ENCODE measurements at places on chromosomes 13 and 19. TPM values are rescaled to one million over a fixed set of nuclear protein-coding genes. Genes with fewer than 3 reads are reported as not detected.

DNA sequence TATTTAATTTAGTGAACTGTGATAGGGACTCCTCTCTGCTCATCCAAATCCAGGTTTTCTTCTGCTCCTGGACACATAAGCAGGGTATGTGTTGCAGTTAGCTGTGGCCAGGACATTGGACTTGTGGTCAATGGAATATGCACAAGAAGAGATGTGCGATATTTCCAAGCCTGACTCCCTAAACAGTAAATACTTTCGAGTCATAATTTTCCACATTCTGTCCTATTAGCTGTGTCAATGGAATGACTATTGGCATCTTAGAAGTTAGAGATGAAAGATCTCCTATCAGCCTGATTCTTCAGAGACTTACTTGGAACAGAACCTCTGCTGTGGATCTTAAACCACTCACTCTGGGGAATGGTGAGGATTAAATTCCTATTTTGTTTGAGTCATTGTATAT is 771.0 kb downstream of the EFNB2 start:
- no peak for DNase-seq

DNA sequence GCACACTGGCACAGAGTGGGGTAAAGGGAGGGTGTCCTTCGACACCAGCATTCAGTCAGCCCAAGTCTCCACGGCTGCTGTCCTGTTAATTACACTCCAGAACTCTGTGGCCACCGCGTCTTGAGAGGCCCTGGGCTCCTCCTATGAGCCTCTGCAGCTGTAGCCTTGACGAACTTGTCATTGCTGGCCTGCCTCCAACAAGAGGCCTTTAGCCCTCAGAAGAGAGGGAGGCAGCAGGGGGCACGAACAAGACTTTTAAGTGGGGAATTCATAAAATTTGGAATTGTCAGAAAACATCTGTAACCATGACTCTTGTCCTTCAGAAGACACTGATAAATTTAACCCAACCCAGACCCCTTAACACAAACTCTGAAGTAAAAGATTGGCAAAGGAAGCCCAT is 241.9 kb downstream of the UQCRFS1 start:
- no peak for DNase-seq

DNA sequence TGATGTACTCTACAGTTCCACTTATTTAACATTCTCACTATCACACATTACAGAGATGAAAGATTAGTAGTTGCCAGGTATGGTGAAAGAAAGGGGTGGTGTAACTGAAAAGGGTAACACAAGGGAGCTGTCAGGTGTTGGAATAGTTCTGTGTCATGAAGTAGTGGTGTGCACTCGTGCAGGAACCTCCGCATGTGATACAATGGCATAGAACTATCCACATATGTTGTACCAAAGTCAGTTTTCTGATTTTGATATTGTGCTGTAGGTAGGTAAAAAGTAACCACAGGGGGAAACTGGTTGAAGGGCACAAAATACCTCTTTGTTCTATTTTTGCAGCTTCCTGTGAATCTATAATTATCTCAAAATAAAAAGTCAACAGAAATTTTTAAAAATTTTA is 24.4 kb upstream of the RPL21 start:
- DNase-seq = no peak

Gene ZNF714
- 10.8 TPM for total RNA-seq

Gene CAPS
- 11.3 TPM for total RNA-seq

GRCh38 chr13:60590800-60591747 is 194.1 kb downstream of the TDRD3 start:
- DNase-seq = no peak

DNA sequence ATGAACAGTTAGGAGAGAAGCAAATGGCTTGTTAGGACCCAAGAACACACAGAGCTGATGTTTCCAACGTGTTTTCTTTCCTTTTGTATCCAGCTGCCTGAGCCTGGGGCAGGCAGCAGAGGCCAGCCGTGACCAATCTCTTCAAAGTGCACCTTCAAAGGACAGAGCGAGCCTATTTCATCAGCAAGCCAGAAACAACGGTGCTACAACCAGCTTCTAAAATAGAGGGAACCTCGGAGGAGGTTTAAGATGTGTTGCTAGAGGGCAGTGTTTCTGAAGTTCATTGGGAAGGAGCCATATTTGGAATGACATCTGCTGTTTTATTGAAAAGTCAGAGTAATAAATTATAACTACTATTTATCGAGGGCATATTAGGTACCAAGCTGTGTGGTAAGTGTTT is 56.2 kb upstream of the RFC3 start:
- no peak for DNase-seq

Gene TMPRSS9
- total RNA-seq = 8.3 TPM

GRCh38 chr13:50116430-50116973 is 101.3 kb downstream of the KCNRG start:
- no peak for DNase-seq

DNA sequence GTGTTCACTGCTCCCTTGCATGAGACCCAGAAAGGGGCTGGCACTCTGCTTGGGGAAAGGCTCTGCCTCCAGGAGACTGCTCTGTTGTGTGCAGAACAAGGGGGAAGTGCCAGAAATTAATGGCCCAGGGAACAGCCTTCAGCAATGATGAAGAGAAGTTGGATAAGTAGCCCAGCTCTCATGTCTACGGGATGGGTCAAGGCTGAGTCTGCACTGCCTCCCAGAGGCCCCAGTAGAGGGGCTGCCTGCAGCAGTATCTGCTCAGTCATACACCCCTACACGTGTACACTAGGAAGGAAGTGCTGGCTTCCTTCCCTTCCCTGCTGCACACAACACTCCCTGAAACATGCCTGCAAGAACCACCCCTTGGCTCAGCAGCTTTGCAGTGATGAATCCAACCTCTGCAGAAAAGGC is 54.6 kb upstream of the URI1 start:
- peak; percentile 76 for DNase-seq

DNA sequence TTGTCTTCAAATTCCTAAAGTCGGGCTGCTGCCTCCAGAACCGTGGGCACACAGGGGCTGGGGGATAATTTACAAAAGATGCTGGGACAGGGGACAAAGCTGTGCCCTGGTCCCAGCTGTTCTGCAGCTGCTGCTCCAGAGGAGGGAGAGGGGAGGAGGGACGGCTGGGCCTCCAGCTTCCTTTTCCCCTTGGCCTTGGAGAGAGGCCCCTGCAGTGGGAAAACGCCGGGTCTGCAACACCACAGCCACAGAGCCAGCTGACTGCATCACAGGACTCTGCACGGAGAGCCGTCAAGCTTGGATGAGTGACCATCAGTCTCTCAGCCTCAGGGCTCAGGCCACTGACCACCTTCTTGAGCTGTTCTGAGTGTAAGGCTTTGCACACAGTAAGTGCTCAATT is 6.1 kb downstream of the DOCK6 start:
- no peak for DNase-seq

Gene CYP2A6
- not detected for total RNA-seq

DNA sequence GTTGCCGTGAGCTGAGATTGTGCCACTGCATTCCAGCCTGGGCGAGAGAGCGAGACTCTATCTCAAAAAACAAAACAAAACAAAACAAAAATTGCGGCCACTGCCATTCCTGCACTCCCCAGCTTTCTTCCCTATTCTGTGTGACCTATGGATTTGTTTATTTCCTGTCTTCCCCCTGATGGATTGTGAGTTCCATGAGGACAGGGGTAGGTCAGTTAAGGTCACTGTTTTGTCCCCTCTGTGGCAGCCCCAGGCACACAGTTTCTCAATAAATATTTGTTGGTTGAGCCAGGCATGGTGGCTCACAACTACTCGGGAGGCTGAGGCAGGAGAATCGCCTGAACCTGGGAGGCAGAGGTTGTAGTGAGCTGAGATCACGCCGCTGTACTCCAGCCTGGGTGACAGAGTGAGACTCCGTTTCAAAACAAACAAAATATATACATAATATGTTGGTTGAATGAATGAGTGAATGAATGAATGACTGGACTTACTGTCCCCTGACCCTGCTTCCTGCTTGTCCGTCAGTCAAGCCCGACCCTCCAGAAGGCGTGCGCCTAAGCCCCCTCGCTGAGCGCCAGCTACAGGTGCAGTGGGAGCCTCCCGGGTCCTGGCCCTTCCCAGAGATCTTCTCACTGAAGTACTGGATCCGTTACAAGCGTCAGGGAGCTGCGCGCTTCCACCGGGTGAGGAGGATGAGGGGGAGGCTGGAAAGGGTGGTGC is 5.0 kb downstream of the EBI3 start:
- no peak for DNase-seq

Measured in hematopoietic multipotent progenitor cell (in vitro differentiated cells).